ENCODE measurements at places on chromosomes 16 and 17.

GRCh38 chr17:1939981-1940809, 84.9 kb downstream of the RTN4RL1 start:
- DNase-seq, result no peak

GRCh38 chr16:86740298-86740697, 161.9 kb downstream of the FOXL1 start:
- no peak for DNase-seq

DNA sequence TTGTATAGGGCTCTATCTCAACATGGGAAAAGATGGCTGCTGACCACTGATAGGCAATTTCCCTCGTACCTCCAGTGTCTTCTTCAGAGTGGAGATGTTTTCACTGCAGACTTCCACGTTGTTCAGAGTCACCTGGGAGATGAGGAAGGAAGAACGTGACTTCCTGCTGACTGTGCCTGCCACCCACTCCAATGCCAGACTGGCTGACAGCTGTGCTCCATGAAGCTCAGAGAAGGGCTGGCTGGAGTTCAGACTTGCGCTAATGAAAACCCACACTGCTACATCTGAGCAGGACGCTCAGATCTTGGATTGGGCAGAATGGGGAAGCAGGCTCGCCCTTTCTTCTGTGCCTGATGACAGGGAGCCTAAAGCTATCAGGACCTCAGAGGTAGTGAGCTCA, 33.1 kb downstream of the COG4 start:
- DNase-seq, result no peak

DNA sequence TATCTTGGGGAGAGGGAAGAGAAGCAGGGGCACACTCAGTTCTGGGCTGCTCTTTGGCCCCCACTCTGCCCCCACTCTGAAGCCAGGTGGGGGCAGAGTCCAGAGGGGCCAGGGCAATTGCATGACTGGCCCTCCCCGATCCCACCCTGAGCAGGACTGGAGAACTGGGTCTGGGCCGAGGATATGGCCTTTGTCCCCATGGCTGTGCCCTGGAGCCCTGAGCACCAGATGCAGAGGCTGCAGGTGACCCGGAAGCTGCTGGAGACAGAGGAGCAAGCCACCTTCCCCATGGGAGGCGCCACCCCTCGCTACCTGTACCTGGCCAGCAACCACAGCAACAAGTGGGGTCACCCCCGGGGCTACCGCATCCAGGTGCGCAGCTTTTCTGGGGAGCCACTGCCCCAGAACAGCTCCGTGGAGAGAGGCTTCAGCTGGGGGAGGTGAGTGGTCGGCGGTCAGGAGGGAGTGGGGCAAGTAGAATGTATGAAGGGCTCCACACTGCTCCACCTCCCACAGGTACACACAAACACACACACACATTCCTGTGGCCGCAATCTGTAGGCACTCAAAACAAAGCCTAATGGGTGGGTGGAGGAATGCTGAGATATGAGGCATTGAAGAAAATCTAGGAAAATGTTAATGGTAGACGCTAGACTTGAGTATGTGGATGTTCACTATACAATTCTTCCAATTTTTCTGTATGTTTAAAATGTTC, 21.4 kb downstream of the AOC3 start:
- no peak for DNase-seq

Measured in KG1 (cell line).